HFFc6 (cell line): ENCODE measurements at places on chromosomes 5 and 9.

GRCh38 chr5:175872287-175873087 is 1.1 kb downstream of the CPLX2 start:
- no peak for DNase-seq

DNA sequence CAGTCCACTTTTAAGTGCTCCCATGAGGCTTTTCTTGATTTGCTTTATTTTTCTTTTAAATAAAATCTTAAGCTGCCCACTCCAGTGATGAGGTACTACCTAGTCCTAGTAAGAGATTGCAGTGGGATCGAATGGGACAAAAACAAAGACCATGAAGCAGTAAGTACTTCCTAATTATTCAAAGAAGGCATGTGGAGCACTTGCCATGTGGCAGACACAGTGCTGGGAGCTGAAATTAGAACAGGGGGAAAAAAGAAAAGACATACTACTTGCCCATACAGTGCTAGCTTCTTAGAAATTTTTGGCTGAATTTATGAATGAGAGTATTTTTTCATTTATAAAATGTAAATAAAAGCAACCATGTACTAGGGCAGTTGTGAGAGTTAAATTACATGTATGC is 239.9 kb upstream of the TNC start:
- DNase-seq = no peak

GRCh38 chr9:134215420-134215698 is 51.0 kb upstream of the RNU6ATAC start:
- no peak for DNase-seq

GRCh38 chr9:110114086-110114858 is 93.7 kb downstream of the C9orf152 start:
- DNase-seq = peak; percentile 49
